ENCODE measurements at places on chromosomes 3 and 15. TPM values are rescaled to one million over a fixed set of nuclear protein-coding genes. Genes with fewer than 3 reads are reported as not detected.
A peak's percentile ranks its signal among the peaks of the same experiment; 100 is the strongest.

GLDN gene
- total RNA-seq = 1.4 TPM

GRCh38 chr3:130895690-130896488, 2.0 kb downstream of the ATP2C1 start:
- no peaks in the 10 kb centered on the region for H3K36me3 ChIP-seq
- no peak overlapping the region for H3K27ac ChIP-seq
- H3K27me3 ChIP-seq = no peaks in the 10 kb centered on the region

DNA sequence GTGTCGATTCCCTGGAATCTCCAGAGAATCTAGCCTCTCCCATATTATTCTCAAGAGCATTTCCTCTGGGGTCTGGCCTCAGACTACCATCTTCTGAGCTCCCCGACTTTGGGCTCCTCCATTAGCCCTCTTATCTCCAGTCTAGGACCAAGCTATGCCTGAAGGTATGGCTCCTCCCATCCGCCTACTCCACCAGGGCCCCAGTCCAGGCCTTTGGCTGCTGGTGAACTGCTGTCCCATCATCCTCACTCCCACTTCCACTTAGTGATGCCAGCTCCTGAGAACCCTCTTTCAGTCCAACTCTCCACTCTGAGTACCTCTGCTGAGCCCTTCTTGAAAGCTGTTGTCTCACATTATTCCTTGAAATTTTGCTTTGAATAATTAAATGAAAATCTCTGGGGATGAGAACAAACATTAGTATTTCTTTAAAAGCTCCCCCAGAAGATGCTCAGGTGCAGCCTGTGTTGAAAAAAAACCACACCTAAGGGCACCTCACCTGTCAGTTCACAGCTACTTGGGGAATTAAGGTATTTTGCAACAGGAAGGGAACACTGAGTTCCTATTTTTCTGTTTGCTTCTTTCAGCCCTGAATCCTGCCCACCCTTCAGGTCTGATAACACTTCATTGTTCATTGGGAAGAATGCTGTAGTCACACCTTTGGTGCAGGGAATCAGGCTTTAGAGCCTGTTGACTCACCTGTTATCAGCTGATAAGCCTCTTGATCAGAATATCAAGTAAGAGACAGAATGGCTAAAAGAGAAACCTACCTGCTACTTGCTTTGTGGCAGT, 9.5 kb downstream of the CLDN18 start:
- H3K4me1 ChIP-seq = no peaks in the 10 kb centered on the region
- H3K27ac ChIP-seq = no peak overlapping the region
- no peak for DNase-seq

DNA sequence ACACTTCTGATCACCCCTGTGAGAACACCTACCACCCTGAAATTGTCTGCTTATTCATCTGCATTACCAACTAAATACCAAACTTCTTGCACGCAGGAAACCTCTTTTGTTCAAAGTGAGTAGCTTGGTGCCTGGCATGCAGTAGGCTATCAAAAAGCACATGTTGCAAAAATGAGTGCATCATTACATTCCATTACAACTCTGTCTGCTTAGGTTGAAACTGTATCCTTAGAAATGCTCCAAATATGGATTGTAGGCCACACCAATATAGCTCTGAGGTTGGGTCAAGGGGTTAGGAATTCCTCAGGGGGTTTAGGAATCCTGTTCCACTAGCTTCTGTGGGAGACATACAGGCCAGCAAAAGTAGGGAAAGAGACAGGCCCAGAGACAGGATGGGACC, 107.2 kb downstream of the THRB start:
- H3K4me1 ChIP-seq = no peaks in the 10 kb centered on the region
- H3K4me3 ChIP-seq = no peak overlapping the region
- H3K27me3 ChIP-seq = no peaks in the 10 kb centered on the region
- no peak overlapping the region for H3K27ac ChIP-seq

DNA sequence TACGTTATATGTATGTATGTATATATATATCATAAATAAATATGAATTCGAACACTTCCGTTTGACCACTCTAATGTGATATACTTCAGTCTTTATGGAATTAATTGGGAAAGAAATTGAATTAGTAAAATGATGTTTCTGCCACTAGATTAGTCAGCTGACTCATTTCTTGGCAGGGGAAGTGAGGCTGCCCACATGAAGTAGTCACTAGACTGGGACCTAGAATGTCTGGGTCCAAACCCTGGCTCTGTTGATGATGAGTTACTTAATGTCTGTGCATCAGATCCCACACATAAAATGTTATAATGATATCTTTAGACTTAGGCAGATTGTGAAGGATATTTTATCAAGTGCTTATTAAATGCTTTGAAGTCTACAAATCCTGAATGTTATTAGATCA, 27.4 kb upstream of the ARL14 start:
- DNase-seq = no peak
- H3K36me3 ChIP-seq = no peaks in the 10 kb centered on the region
- no peaks in the 10 kb centered on the region for H3K4me1 ChIP-seq

DNA sequence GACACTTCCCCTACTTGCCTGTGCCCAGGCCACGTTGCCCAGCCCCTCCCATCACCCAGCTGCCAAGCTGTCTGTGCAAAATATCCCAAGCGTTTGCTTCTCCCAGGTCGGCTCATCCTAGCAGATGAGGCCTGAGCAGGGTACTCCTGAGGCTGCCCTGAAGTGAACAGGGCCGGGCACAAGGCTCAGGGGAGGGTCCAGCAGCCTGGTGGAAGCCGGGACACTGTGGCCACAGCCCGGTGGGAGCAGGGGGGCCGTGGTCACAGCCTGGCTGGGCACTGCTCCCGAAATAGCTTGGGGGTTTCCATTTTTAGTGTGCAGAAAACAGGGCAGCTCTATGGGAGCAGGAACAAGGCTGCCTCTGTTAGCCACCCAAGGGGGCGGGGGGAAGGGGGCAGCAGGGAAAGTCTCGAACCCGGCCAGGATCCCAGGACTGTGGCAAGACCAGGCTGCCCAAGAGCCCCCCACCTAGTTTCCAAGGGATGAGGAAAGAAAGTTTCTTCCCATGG, 3.4 kb downstream of the PLXNB1 start:
- peaks cover 38% of the 10 kb centered on the region for H3K4me1 ChIP-seq
- peak overlapping the region; percentile 96 for H3K27ac ChIP-seq
- H3K36me3 ChIP-seq = no peaks in the 10 kb centered on the region
- no peaks in the 10 kb centered on the region for H3K27me3 ChIP-seq

DNA sequence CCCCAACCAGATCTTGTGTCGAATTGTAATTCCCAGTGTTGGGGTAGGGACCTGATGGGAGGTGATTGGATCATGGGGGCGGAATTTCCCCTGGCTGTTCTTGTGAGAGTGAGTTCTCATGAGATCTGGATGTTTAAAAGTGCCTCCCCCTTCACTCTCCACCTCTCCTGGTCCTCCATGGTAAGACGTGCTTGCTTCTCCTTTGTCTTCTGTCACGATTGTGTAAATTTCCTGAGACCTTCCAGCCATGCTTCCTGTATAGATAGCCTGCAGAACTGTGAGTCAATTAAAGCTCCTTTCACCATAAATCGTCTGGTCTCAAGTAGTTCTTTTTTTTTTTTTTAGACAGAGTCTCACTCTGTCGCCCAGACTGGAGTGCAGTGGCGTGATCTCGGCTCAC, 42.3 kb downstream of the NR1D2 start:
- no peaks in the 10 kb centered on the region for H3K36me3 ChIP-seq
- H3K4me3 ChIP-seq = no peak overlapping the region
- no peaks in the 10 kb centered on the region for H3K27me3 ChIP-seq
- H3K27ac ChIP-seq = no peak overlapping the region
- no peaks in the 10 kb centered on the region for H3K4me1 ChIP-seq
- no peak for DNase-seq

DNA sequence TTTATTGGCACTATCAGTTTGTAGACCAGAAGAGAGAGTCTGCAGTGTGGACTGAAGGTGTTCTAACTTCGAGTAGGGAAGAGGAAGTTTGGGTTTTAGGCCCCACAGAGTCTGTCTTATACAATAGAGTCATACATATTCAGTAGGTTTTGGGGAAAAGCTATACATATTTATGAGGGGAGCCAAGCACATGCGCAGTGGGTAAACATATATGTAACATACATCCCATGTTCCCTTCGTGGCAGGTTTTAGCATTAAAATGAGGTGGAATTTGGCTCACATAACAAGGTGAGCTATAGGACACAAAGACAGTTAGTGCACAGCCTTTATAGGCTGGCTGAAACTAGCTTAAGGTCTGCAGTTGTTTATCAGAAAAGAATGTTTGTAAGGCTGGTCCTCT, 4.9 kb downstream of the GALK2 start:
- no peaks in the 10 kb centered on the region for H3K27me3 ChIP-seq
- H3K4me3 ChIP-seq = no peak overlapping the region
- H3K27ac ChIP-seq = no peak overlapping the region
- no peak for DNase-seq
- H3K36me3 ChIP-seq = no peaks in the 10 kb centered on the region

- no peak overlapping the region for H3K27ac ChIP-seq
- H3K36me3 ChIP-seq = no peaks in the 10 kb centered on the region
- H3K4me3 ChIP-seq = no peak overlapping the region
- no peak for DNase-seq
- H3K27me3 ChIP-seq = no peaks in the 10 kb centered on the region
Measured at GRCh38 chr3:122102191-122102935, 47.2 kb downstream of the CD86 start.

CCR8 gene
- not detected for total RNA-seq

DNA sequence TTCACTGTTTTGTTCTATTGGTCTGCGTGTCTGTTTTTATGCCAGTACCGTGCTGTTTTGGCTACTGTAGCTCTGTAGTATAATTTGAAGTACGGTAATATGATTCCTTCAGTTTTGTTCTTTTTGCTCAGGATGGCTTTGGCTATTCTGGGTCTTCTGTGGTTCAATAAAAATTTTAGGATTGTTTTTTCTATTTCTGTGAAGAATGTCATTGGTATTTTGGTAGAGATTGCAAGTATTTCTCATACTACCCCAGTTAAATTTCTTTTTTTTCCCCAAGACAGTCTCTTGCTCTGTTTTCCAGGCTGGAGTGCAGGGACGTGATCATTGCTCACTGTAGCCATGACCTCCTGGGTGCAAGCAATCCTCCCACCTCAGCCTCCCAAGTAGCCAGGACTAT, 53.4 kb downstream of the STARD9 start:
- no peaks in the 10 kb centered on the region for H3K27me3 ChIP-seq
- H3K36me3 ChIP-seq = no peaks in the 10 kb centered on the region
- H3K27ac ChIP-seq = no peak overlapping the region
- no peak overlapping the region for H3K4me3 ChIP-seq
- DNase-seq = no peak

- H3K27ac ChIP-seq = no peak overlapping the region
- DNase-seq = no peak
- H3K27me3 ChIP-seq = no peaks in the 10 kb centered on the region
- no peaks in the 10 kb centered on the region for H3K4me1 ChIP-seq
- H3K36me3 ChIP-seq = no peaks in the 10 kb centered on the region
Measured at GRCh38 chr15:40731034-40731433, 24.0 kb downstream of the RMDN3 start.

DNA sequence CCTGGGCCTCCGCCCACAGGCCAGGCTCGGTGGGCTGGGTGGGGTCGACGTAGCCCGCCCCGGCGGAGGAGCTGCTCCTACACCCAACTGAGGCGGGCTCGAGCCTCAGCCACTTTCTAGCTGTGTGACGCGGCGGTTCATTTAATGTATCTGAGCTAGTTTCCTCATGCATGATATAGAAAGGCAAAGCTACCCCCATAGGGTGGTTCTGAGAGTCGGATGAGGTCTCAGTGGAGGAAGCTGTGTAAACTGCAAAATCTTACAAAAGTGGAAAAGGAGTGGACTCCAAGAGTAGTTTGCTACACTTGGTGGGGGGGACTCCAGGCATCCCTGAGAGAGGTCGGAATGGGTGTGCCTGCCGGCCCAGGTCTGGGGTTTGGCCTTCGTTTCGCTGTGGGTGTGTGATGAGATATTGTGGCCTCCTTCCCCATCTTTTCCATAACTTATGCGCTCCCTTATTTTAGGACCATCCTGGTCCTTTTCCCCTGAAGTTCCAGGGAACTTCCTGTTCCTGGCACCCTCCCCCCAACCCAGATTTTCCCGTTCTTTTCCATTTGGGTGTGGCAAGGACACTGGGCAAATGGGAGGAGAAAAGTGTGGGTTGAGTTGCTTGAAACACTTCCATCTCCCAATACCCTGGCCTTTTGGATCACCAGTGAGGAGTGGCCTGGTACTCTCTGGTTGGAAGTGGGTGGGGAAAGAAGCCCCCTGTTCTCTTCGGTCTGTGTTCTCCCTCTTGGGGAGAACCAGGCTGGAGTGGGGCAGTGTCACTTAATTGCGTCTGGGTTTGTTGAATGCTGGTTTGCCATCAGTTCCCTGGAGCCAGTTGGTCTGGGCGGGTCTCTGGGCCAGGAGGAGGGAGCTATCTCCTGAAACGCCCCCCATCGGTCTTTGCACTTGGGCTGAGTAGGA, 1.1 kb downstream of the PDIA5 start:
- no peaks in the 10 kb centered on the region for H3K36me3 ChIP-seq
- peak overlapping the region; percentile 92 for H3K4me3 ChIP-seq
- no peak for DNase-seq

- DNase-seq = no peak
- H3K27ac ChIP-seq = no peak overlapping the region
Measured at GRCh38 chr3:55716044-55716443, 228.9 kb upstream of the WNT5A start.

DUOXA1 gene
- 17.6 TPM for total RNA-seq

- H3K36me3 ChIP-seq = no peaks in the 10 kb centered on the region
- no peaks in the 10 kb centered on the region for H3K4me1 ChIP-seq
- H3K27ac ChIP-seq = no peak overlapping the region
- DNase-seq = no peak
- H3K27me3 ChIP-seq = no peaks in the 10 kb centered on the region
- H3K4me3 ChIP-seq = no peak overlapping the region
Measured at GRCh38 chr15:86255247-86255646, 175.6 kb downstream of the AGBL1 start.
